Caco-2 (cell line): ENCODE measurements at places on chromosomes 2 and 18.
A peak's percentile ranks its signal among the peaks of the same experiment; 100 is the strongest.

- peak; percentile 79 for DNase-seq
These were observed 81.4 kb downstream of the BIN1 start for GRCh38 chr2:127025359-127026166.

DNA sequence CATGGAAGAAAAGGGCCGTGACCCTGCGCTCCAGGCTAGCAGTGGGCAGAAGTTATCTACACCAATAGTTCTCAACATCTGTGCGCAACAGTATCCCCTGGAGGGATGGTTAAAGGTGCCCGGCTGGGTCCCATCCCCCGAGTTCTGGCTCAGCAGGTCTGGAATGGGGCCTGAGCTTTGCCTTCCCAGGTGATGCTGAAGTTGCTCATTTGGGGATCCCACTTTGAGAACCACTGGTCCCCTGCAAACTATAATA, 31.1 kb downstream of the DNMT3A start:
- no peak for DNase-seq

GRCh38 chr2:18396329-18397010, 164.0 kb downstream of the RDH14 start:
- DNase-seq, result no peak

DNA sequence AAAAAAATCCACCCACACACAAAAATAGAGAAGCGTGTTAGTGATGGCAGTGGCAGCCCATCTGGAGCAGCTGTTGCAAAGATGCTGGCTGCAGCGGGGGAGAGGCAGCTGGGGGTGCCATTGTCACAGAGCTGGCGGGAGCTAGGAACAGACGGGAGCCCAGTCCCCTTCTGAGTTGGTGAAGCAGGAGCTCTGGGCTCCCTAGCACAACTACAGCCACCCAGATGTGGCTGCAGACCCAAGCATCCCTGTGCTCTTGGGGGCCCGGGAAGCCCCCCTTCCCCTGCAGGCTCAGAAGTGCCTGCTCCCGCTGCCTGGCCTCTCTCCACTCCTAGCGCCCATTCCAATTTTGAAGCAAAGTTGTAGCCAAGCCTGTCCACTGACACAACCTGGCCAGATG, 366.6 kb upstream of the MC4R start:
- DNase-seq, result no peak

DNA sequence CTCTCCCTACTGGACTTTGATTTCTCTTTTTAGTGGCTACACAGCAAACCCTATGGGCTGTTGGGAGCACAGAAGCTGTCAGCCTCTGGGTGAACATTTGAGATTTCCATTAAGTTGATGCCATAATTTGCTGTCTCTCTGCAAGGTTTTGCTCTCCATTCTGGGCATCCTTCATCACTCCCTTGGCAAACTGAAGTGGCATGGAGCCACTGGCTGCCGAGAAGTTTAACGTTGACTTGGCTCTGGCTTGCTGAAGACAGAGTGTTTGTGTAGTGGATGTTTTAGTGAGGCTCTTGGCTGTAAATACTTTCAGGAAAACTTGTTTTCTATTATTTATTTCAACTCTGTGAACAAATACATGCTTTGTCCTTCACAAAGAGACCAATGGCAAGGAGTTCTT, 91.5 kb downstream of the ALK start:
- DNase-seq, result no peak

GRCh38 chr2:27441958-27442919, at the start of gene KRTCAP3:
Gene KRTCAP3, plus strand, starts transcription at chr2:27442381. Its CDS starts 32 bp downstream, at chr2:27442413.
- peak; percentile 89 for DNase-seq

DNA sequence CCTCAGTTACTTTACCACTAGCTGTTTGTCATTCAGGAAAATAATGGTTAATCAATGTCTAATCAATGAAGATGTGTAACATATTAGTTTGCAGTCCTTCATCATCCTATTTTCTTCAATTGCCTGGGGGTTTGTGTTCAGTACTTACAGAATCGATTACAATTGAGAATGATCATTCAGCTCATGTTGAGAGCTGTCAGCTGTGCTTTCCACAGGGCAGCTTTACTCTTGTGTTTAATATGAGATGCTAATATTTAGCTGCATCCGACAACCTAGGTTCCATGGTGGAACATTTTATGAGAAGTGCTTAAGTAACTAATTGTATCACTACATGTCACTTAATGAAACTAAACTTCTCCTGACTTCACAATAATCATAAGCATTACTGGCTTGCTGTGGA, 191.9 kb downstream of the GRB14 start:
- DNase-seq, result no peak

DNA sequence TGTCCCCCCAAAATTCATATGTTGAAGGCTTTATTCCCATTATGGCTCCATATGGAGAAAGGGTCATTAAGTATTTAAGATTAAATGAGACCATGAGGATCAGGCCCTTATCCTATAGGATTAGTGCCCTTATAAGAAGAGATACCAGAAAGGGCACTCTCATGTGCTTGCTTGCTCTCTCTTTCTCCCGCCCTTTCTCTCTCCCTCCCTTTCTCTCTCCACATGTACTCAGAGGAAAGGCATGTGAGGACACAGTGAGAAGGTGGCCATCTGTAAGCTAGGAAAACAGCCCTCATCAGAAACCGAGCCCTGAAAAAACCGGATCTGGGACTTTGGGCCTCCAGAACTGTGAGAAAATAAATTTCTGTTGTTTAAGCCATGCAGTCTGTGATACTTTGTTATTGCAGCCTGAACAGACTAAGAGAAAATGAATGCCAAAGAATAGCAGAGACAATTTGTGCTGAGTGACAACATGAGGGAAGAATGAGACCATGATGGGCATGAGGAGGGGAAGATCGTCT, 300.0 kb upstream of the SLC39A10 start:
- DNase-seq, result no peak

DNA sequence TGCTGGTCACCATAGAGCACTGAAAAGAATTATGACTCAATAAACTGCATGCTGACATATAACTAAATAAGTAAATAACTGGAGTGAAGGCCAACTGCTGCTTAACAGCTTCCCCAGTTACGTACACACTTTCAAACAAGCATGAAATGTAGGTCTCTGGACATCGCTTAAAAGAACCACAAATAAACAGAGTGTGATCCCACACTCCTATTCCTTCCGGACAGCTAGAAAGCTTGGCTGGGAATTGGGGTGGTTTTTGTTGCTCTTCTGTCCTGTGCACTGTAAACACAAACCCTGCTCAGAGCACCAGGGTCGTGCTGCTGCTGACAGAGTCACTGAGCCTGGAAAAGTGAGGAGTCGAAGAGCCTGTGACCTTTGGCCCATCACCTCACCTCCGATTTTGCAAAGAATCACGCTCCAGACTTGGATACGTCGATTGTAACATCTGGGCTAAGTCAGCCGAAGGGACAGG, 162.7 kb upstream of the NT5C1B start:
- DNase-seq, result no peak

- no peak for DNase-seq
These were observed 131.7 kb upstream of the CTAGE1 start for GRCh38 chr18:22549260-22549937.

DNA sequence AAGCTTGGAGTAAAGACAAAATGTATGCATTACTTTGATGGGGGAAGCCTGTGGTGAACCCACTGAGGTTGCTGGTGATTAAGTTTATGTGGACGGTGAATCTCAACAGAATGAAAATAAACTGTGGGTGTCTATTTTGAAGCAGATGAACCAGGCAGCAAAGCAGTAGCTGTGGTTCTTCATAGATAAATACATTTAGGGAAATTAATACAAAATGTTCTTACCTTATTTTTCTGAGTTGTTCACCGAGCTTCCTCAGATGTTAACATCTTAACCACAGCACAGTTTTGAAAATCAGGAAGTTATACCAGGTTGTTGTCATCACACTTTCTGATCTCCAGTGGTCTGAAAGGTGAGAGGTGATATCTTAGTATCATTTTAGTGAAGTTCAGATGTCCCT, 53.9 kb downstream of the NCK2 start:
- DNase-seq, result no peak

- no peak for DNase-seq
These were observed 109.3 kb downstream of the MEIS1 start for GRCh38 chr2:66544258-66544657.

DNA sequence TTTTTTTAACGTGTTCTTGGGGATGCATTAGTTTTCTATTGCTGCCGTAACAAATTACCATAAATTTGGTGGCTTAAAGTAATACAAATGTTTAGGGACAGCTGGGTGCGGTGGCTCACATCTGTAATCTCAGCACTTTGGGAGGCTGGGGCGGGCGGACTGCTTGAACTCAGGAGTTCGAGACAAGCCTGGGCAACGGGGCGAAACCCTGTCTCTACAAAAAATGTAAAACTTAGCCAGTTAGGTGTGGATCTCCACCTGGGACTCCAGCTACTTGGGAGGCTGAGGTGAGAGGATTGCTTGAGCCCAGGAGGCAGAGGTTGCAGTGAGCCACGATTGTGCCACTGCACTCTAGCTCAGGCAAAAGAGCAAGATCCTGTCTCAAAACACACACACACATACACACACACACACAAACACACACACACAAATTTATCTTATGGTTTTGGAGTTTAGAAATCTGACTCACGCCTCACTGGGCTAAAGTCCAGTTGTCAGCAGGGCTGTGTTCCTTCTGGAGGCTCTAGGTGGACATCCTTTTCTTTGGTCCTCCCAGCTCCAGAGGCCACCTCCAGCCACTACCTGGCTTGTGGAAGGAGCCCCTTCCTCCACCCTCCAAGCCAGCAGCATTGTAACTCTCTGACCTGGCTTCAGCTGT, 76.1 kb downstream of the SEPTIN10 start:
- DNase-seq, result no peak

GRCh38 chr2:65931056-65931455, 498.7 kb upstream of the SPRED2 start:
- no peak for DNase-seq

GRCh38 chr2:129798301-129798581, 181.2 kb upstream of the RAB6C start:
- DNase-seq, result no peak

GRCh38 chr2:159968279-159968900, 94.0 kb downstream of the PLA2R1 start:
- peak; percentile 63 for DNase-seq

DNA sequence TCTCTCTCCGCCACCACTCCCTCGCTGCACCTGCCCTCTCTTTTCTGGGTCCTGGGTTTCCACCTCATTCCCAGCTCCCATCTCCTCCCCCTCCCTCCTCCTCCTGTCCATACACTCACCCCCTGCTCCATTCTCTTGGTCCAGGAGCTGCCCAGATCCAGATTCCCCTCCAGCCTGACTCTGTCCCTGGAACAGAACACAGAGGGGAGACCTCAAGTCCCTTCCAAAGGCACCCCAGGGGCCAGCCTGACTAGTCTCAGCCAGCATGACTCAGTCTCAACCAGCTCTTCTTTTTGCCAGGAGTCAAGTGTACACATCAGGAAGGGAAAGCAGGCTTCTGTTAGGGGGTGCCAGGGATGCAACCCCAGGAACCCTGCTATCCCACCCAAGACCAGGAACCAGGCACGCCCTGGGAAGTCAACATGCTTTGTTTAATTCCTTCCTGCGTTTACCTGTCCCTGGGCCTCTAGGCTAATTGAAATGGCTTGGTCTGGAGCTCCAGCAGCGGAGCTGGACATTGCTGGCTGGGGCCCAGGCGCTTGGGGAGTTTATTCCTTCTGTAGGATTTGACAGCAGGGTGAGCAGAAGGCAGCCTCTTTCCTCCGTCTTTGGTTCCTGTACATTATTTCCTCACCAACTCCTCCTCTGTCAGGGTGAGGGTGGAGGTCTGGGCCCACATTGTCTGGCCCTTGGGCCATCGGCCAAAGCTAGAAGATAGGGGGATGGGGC, 28.4 kb upstream of the SELENOI start:
- DNase-seq, result no peak

GRCh38 chr2:235050980-235051351, 99.1 kb downstream of the SH3BP4 start:
- DNase-seq, result no peak

- no peak for DNase-seq
These were observed 81.3 kb upstream of the SETBP1 start for GRCh38 chr18:44599412-44599811.

DNA sequence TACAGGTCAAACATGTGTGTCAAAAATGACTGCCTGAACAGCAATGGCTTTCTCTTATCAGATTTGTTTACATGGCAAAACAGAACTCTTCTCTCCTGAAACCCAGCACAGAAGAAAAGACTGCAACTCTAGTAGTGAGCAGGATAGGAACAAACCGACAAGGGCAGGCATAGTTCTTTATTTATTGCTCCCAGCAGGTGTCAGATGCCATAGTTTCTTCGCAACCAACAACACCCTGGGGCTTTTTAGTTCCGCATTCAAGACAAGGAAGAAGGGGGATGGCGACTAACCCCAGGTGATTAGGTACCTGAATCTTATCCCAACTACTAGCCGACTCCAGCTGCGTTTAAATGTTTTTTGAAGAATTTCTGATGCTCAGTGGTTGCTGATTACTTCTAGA, 367.5 kb upstream of the FIGN start:
- no peak for DNase-seq

DNA sequence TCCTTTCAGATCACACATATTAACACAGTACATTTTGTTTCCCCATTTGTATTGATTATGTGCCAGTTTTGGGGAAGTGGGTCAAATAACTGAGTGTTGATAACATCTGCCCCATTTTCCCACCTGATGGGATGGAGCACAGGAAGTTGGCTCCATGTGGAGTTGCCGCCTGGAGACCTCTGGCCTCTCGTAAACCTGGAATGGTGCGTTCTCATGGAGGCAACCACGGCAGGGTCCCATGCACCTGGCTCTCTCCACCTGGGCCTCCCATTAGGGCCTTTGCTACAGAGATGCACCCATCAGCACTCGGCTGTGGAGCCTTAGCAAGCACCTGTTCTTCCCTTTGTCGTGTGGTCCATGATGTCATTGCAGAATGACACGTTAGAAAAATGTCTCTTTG, 130.6 kb downstream of the MBP start:
- no peak for DNase-seq
